ENCODE measurements at places on chromosomes 11 and 22.
A peak's percentile ranks its signal among the peaks of the same experiment; 100 is the strongest.

DNA sequence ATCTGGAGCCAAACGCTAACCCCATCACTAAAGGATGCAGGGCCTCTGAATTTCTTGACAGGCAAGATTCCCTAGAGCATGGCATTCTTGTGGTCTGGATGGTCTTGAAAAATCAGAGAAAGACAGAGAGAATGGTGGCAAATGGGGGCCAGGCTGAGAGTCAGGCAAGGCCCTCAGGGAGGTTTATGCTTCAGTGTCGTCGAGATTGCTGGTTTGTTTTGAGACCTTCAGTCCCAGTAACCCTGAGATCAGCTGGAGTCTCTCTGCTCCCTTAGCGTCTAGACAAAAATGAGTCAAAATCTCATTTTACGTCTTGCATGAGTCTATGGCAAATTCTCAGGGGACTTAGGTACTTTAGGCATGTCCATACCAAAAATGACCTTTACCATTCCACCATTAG is 539.3 kb downstream of the SOX6 start:
- DNase-seq: no peak

- no peak for DNase-seq
These were observed 20.9 kb upstream of the P4HA3 start for GRCh38 chr11:74332291-74332690.

- DNase-seq: peak; percentile 85
These were observed 866 bp downstream of the GP1BB start for GRCh38 chr22:19723983-19724827.

DNA sequence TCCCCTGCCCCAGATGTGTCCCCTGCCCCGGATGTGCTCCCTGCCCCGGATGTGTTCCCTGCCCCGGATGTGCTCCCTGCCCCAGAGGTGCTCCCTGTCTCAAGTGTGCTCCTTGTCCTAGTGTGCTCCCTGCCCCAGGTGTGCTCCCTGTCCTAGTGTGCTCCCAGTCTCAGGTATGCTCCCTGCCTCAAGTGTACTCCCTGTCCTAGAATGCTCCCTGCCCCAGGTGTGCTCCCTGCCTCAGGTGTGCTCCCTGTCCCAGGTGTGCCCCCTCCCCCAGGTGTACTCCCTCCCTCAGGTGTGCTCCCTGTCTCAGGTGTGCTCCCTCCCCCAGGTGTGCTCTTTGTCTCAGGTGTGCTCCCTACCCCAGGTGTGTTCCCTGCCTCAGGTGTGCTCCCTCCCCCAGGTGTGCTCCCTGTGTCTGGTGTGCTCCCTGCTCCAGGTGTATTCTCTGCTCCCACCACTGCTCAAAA is 48.7 kb upstream of the RASD2 start:
- no peak for DNase-seq

- DNase-seq: no peak
These were observed 504.6 kb downstream of the BRD1 start for GRCh38 chr22:49322861-49323622.

- DNase-seq: no peak
These were observed 63.2 kb upstream of the FIBIN start for GRCh38 chr11:26930518-26931247.

GRCh38 chr11:45304992-45305335 is 18.8 kb upstream of the SYT13 start:
- DNase-seq: no peak

GRCh38 chr22:35928285-35928798 is 100.3 kb downstream of the RBFOX2 start:
- no peak for DNase-seq

DNA sequence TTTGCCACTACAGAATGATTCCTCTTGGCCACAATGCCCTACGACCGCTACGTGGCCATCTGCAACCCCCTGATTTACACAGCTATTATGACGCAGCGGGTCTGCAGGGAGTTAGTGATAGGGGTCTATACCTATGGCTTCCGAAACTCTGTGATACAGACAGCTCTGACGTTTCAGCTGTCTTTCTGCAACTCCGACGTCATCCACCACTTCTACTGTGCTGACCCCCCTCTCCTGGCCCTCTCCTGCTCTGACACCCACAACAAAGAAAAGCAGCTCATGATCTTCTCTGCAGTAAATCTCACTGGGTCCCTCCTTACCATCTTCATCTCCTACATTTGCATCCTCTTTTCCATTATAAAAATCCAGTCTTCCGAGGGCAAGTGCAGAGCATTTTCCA is 52.3 kb upstream of the OR5P2 start:
- DNase-seq: no peak

GRCh38 chr22:33601062-33601461 is 319.2 kb downstream of the LARGE1 start:
- no peak for DNase-seq

Data from glutamatergic neuron (in vitro differentiated cells).